Hematopoietic multipotent progenitor cell (in vitro differentiated cells): ENCODE measurements at places on chromosomes 12 and 14. TPM values are rescaled to one million over a fixed set of nuclear protein-coding genes. Genes with fewer than 3 reads are reported as not detected.

KLHL33 gene
- 0.27 TPM for total RNA-seq

GRCh38 chr14:60196291-60196690, 31.1 kb upstream of the DHRS7 start:
- DNase-seq, result peak; percentile 36

SERPINA3 gene
- total RNA-seq, result not detected

MFAP5 gene
- not detected for total RNA-seq

DNA sequence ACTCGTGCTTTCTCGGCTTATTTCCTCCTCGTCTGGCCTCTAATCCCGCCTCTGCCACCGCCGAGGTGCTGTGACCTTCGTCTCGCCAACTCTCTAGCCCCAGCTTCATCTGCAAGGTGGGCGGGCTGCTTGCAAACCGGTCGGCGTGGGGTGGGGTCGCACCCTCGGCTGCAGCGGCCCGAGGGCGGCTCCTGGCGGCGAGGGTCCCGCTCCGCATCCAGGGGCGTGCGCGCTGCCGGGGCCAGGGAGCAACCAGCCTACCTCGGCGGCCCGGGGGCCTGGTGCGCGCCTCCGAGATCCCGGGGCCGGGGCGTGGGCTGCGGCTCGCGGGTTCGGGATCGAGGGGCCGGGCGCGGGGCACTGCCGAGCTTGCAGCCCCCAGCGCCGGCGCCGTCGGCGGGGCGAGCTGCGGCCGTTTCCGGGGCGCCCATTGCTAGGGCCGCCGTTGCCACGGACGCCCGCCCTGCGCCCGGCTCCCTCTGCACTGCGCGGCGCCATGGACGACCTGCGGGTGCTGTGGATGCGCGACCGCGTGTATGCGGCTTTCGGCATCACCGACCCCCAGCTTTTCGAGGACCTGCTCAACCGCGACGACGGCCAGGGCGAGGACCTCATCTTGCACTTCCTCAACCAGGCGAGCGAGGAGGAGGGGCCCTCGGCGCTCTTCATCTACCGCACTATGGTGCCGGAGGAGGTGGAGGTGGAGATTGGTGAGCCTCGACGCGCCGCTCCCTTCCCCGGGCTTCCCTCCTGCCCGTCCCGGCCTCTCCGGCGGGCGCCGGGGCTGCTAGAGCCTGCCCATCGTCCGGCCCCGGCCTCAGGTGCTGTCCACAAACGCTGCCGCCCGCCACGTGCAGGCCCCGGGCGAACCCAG, at the start of gene DNAH10:
Gene DNAH10, plus strand, starts transcription at position 461 of the 874 bp plus-strand sequence. Its CDS starts 36 bp downstream, at position 497.
- no peak for DNase-seq

DNA sequence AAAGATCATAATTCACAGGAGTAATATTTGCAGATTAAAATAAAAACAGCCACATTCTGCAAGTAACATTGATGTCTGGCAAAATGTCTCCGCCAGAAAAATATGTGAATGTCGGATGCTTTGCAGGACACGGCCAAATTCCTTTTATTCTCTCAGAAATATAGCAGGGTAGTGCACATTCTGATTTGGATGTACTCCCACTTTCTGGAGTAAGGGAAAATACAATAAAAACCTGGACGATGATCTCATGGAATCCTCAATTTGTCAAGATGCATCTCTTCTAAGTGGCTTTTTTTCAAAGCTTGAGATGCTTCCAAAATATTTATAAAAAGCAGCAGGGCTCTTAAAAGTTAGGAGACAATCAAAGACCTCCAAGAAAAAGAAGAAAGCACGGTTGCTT, 133.3 kb downstream of the TBX5 start:
- no peak for DNase-seq

SLC25A21 gene
- total RNA-seq, result 0.54 TPM

TAS2R19 gene
- total RNA-seq, result 5.4 TPM

GRCh38 chr12:106358396-106359241, 1.1 kb downstream of the POLR3B start:
- peak; percentile 68 for DNase-seq

- no peak for DNase-seq
These were observed 24.2 kb downstream of the GOLGA3 start for GRCh38 chr12:132804426-132804861.

DNA sequence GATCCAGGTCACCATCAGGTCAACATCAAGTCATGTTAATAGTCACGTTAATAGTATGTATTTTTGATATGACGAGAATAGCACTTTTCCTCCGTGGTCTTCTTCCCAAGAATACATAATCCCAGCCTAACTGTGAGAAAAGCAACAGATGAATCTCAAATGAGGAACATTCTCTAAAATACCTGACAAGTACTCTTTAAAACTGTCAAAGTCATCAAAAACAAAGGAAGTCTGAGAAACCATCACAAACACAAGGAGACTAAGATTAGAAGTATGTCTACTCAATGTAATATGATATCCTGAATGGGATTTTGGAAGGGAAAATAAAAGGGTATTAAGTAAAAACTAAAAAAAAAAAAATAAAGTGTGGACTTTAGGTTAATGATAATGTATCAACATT, 36.8 kb upstream of the GLIPR1 start:
- DNase-seq, result no peak

DNA sequence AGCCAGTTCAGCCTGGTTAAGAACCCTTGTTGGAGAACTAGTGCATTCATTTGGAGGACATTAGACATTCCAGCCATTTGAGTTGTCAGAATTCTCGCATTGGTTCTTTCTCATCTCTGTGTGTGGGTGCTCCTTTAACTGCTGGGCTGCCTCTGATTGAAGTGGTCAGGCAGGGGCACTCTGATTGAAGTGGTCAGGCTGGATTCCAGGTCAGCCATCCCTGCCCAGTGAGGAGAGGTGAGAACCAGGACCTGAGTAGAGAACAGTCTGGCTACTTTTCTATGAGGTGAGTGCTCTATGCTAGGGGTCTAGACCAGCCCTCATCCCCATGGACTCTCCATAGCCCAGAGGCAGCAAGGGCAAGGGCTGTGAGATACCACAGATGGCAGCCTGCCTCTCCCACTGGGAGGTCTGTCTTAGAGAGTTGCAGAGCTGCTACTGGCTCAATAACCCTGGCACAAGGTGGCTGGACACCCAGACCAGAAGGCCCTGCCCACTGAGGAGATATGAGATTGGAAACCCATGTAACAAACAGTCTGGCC, 691.6 kb downstream of the TMTC2 start:
- no peak for DNase-seq

KCNK13 gene
- not detected for total RNA-seq

DNA sequence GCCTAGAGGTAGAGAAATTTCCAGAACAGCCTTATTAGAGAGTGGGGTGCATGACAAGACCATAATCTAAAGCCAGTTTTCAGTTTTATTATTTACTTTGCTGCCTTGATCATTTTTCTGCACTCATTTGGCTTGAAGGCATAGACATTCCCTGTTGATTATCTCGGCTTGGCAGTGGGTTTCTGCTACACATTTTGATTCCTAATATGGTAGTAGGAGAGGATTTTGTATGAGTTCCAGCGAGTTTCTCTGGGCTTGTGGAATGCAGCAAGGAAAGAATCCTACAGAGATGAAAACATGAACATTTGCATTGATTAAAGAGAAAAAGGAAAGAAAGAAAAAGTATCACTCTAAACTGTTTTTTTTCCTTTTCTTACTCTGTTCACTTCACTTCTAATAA, 281.2 kb downstream of the PAWR start:
- DNase-seq, result no peak
